ENCODE measurements at places on chromosomes 3 and 15.

DNA sequence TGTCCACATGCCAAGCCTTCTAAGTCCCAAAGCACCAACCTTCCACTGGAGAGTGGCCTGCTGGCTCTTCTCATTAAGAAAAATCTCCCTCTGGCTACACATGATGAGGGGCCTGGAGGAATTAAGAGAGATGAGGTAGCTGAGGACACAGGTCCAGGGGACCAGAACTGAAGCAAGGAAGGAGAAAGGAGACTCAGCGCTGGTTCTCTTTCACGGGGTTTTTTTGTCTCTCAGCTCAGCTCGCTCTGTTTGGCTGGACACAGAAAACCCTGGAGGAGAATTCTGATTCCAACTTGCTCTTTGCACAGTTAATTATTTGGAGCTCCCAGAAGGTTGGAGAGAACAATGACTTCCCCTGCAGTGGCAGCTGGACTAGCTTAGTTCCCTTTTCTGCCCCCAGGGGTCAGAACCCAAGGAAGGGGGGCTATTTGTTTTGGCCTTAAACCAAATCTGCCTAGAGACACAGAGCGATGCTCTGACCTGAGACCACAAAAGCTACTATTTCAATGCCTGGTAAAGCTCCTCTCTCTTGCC is 507.6 kb downstream of the FHIT start:
- DNase-seq, result no peak

GRCh38 chr15:92393071-92393979 is at the start of gene ST8SIA2:
TSS of gene ST8SIA2 (plus strand) at chr15:92393881. CDS start at chr15:92394065, 184 bp downstream.
- DNase-seq, result no peak

- DNase-seq, result no peak
Measured at GRCh38 chr3:4935347-4935746, 43.9 kb upstream of the BHLHE40 start.

DNA sequence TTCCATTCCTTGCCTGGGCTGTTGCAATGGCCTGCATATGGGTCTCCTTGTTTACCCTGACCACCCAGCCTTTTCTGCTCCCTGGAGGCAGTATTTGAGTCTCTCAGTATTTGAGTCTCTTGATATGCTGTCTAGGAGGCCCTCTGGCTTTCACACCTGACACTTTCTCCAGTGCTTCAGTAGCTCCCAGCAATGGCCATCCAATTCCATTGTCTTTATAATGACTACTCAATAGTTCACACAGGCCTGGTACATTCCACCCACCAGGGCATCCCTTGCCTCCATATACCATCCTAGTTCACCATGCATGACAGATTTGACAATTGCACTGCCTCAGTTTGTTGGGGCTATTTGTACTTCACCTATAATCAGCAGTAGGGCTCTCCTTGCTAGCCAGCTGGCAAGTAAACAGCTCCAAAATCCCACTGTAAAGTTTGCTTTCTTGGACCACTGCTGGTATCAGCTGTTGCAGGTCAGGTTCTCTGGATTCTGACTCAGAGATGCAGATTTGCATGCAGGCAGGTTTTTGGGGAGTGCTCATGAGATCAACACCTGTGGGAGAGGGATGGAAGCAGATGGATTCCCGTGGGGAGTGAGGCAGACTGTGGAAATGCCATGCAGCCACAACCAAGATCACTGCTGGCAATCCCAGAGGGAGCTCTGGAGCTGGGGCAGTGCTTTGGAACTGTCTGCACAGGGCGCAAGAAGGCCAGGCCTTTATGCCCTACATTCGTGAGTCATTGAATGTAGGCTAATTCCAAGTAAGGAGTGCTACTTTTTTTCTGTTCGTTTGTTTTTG is 19.1 kb upstream of the XIRP1 start:
- no peak for DNase-seq

GRCh38 chr3:111666041-111666735 is 71.0 kb upstream of the ZBED2 start:
- DNase-seq, result no peak

DNA sequence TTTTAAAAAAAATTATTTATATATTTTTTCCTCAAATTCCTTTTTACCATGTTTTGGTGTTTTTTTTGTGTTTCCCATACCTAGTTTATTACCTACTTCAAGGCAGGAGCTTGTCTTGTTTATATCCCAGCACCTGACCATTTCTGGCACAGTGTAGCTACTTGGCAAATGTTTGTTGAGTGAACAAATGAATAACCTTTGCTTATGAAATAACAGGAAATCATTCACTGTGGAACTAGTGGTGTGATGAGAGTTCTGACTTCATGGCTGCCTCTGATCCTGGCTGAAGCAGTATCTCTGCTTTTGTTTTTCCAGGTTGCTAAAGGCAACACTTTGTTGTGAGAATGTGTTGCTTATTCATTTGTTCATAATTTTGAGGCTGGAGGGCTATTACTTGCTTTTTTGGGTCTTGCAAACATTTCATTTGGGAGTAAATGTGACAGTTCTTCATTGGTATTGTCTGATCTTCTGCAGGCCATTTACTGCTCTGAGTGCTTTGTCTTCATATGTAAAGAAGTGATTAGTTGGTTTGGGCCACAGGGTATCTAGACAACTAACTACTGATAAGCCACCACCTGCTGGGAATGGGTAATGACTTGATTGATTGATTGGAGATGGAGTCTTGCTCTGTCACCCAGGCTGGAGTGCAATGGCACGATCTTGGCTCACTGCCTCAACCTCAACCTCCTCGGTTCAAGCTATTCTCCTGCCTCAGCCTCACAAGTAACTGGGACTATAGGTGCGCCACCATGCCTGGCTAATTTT is 5.7 kb downstream of the RAD54L2 start:
- DNase-seq, result no peak

- DNase-seq, result no peak
Measured at GRCh38 chr3:147656023-147656422, 246.9 kb downstream of the ZIC1 start.

DNA sequence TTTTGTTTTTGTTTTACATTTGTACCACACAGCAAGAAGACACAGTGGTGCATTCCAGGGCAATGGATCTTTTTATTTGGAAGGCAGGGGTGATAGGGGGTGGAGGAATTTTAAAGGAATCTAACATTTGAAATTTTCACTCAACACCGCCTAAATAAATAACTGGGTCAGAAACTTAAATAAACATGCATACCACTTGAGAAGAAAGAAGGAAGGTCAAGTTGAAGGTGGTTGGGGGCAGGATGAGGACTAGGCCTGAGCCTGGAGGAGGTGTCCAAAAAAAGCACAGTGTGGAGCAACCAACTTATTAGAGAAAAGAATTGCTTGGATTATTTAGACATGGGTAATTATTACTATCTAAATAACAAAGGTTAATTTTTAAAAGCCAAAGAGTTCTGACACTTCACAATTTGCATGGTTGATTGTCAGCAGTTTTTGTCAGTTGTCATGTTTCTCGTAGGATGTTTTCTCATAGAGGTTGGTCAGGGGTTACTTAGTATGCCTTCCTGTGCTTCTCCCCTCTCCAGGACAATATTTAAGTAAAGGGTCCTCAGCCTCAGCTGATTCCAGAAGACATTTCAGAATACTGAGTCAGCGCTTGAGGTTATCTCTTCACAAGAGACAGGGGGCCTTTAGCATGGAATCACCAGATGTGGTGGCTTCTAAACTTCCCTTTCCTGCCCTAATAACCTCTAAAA is 173.7 kb upstream of the SLC2A2 start:
- no peak for DNase-seq

DNA sequence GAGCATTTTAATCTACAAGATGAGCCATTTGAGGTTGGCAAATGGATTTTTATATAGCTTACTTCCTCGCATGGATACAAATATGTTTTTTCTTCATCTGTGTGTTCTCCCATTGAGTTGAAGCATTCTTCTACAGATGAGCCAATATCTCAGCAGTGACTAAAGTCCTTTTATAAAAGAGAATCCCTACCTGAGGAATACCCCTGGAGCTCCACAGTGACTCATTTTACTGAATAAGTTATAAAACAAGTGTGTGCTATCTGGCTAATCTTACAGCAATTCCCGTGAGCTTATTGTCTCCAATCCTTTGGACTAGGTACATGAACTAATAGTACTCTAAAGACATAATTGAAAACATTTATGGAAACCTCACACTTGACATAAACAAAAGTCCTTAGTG is 354.2 kb upstream of the BCHE start:
- no peak for DNase-seq

DNA sequence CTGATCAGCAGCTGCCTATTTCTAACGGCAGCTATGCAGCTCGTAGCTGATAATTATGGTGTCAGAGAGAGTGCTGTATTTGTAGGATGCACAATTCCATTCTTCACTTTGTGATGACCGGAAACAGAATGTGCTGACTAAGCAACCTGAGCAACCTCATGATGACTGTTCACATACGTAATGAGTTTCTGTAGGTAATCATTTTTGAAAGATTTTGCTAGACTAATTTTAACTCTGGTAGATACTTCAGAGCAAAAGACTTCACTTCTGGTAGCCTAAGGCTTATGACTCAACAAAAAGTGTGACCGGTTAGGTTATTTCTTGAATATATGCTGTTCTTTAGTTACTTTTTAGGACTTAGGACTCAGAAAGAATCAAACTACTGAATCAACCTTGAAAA is 567.7 kb downstream of the NAALADL2 start:
- DNase-seq, result no peak

- peak; percentile 19 for DNase-seq
Measured at GRCh38 chr3:128559486-128560225, 66.7 kb upstream of the GATA2 start.

GRCh38 chr3:194137506-194138474 is 1.8 kb downstream of the HES1 start:
- DNase-seq, result peak; percentile 88

DNA sequence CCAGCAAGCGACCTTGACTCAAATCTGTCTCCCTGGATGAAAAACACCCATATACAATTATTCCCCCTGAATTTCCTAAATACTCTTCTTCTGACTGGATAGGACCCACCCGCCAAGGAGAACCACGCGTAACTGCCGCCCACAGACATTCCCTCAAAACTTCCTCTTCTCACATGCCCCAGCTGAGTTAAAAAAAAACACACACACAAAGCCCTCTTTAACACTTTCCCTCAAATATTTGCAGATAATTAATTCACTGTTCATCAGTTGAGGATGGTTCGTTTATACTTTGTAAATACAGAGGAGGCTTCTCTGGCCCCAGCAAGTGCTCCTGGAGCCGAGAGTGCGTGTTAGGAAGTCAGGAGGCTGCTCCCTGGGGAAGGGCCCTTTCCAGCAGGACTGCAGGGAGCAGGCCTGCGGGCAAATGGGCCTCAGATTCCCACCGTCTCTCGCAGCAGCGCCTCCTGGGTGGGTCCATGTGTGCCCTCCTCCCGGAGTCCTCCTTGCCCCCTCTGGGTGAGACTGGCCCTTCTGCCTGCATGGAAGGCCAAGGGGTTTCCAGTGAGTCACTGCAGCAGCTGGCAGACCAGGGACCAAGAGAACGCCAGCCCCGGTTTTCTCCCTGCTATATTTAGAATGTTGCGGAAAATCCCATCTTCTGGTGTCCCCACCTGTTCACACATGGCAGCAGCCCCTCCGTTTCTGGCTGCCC is 46.8 kb downstream of the MGLL start:
- DNase-seq, result peak; percentile 81

GRCh38 chr3:141646760-141647561 is 91.1 kb upstream of the RNF7 start:
- DNase-seq, result no peak

GRCh38 chr3:57729334-57730045 is 26.6 kb upstream of the SLMAP start:
- DNase-seq, result no peak

- no peak for DNase-seq
Measured at GRCh38 chr15:86611417-86612040, 531.9 kb downstream of the AGBL1 start.

DNA sequence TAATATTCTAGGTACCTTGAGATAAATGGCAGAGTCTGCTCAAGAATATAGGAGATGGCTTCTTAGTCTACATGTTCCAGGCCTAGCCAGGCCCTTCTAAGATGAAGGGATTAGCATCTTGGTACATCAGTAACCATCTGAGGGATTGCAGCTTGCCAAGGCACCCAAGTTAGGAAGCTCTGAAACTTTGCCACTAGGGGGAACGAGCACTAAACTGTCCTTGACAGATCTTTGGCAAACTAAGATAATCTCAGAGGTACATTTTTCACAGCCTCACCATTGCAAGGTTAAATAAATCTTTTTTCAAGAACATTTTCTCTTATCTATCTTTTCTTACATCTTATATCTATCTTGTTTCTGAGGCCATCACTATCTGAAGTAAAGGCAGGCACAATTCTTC is 351.2 kb downstream of the RAP2B start:
- no peak for DNase-seq

- peak; percentile 85 for DNase-seq
Measured at GRCh38 chr15:40421246-40422157, 15.9 kb downstream of the IVD start.

- DNase-seq, result peak; percentile 17
Measured at GRCh38 chr15:100781061-100781960, 98.3 kb upstream of the ALDH1A3 start.

- no peak for DNase-seq
Measured at GRCh38 chr3:73045391-73045790, 16.1 kb upstream of the EBLN2 start.

- no peak for DNase-seq
Measured at GRCh38 chr15:81239190-81239589, 42.5 kb downstream of the IL16 start.

GRCh38 chr3:24680214-24680967 is 185.7 kb upstream of the THRB start:
- peak; percentile 78 for DNase-seq

- DNase-seq, result no peak
Measured at GRCh38 chr3:138197524-138197923, 10.4 kb downstream of the ARMC8 start.

- DNase-seq, result peak; percentile 77
Measured at GRCh38 chr3:123773681-123774431, 110.3 kb downstream of the MYLK start.

DNA sequence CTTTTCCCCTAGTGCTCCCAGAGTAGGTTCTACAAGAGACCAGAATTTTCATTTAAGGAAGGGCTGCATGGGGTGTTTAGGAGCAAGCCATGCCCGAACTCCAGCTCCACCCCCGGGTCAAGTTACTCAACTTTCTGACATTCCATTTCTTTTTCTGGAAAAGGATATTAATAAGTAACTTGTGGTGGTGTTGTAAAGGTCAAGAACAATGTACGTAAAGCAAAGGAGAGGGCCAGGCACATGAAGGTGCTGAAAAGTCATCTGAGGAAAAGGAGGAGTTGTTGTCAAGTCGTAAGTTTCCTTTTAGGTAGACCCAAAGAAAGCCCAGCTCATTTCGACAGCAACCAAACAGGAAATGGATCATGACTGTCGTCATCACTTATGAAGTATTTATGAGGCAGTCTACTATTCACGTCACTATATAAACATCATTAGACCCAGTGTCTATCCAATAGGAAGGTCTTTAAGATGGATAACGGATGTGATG is 319.6 kb upstream of the IL12A start:
- DNase-seq, result no peak

DNA sequence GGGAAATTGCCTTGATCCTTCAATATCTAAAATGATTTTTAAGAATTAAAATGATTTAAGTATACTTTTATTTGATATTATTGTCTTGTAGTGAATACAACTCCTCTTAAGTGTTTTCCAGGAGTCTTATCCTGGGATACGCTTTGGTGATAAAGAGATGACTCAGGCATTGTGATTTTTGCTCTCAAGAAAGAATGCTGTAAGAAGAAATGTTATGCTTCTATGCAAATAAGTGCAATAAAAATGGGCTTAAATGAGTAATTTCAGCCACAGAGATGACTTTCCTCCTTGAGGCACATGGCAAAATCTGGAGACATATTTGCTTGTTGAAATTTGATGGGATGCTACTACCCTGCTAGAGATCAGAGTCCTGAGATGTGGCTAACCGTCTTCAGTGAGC is 358.6 kb upstream of the BCHE start:
- no peak for DNase-seq

GRCh38 chr3:101020351-101021015 is 27.3 kb upstream of the ABI3BP start:
- DNase-seq, result no peak

- no peak for DNase-seq
Measured at GRCh38 chr15:100502651-100503050, 26.1 kb downstream of the CERS3 start.
